Progenitor cell of endocrine pancreas (in vitro differentiated cells): ENCODE measurements at places on chromosomes 5 and 9. TPM values are rescaled to one million over a fixed set of nuclear protein-coding genes. Genes with fewer than 3 reads are reported as not detected.

GRCh38 chr5:132093271-132093670, 19.7 kb downstream of the CSF2 start:
- H3K36me3 ChIP-seq, result no peaks in the 10 kb centered on the region
- H3K27me3 ChIP-seq, result peaks cover 6% of the 10 kb centered on the region
- no peak overlapping the region for H3K27ac ChIP-seq
- DNase-seq, result no peak
- H3K4me1 ChIP-seq, result no peaks in the 10 kb centered on the region
- H3K4me3 ChIP-seq, result no peak overlapping the region

GRCh38 chr5:130871346-130872086, 293.5 kb downstream of the HINT1 start:
- H3K4me1 ChIP-seq, result peaks cover 1% of the 10 kb centered on the region
- no peak for DNase-seq
- no peaks in the 10 kb centered on the region for H3K27me3 ChIP-seq
- H3K36me3 ChIP-seq, result no peaks in the 10 kb centered on the region
- H3K27ac ChIP-seq, result no peak overlapping the region

DNA sequence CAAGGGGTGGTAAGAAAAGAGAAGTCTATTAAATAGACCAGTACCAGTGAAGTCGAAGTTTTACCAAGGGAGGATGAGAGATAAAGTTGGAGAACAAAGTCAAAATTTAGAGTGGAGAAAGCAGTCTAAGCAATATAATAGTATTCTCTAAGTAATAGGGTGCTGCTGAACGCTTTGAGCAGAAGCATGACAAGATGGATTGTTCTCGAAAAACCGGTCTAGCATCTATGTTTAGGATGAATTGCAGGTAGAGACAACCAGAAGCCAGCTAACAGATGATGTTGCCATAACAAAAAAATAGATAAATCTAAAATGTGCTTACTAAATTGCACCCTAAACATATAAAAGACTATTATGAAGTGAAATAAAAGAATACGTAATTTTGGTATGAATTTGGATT, 237.0 kb downstream of the PRELID2 start:
- H3K36me3 ChIP-seq, result no peaks in the 10 kb centered on the region
- DNase-seq, result no peak
- no peaks in the 10 kb centered on the region for H3K27me3 ChIP-seq
- H3K4me1 ChIP-seq, result no peaks in the 10 kb centered on the region
- H3K27ac ChIP-seq, result no peak overlapping the region
- H3K4me3 ChIP-seq, result no peak overlapping the region

BARHL1 gene
- total RNA-seq, result not detected in 2 replicates

SEC24A gene
- 25.1 and 27.0 TPM in 2 replicates for total RNA-seq

GRCh38 chr5:111774525-111774924, 17.5 kb upstream of the NREP start:
- H3K36me3 ChIP-seq, result no peaks in the 10 kb centered on the region
- H3K4me1 ChIP-seq, result peaks cover 24% of the 10 kb centered on the region
- peaks cover 7% of the 10 kb centered on the region for H3K27me3 ChIP-seq
- H3K27ac ChIP-seq, result no peak overlapping the region
- DNase-seq, result no peak
- no peak overlapping the region for H3K4me3 ChIP-seq

CAMK4 gene
- 2.1 and 2.3 TPM in 2 replicates for total RNA-seq

DNA sequence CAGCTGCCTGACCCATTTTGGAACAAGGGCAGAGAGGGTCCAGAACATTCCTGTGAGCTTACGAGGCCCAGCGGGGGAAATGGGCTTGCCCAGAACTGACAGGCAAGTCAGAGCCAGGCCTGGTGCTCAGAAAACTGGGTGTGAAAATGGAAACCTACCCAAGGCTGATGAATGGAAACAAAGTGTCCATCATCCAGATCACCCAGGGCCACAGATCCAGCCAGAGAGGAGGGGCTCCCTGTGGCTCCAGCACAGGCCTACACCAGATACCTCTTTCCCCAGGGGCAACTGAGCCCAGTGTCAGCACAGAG, 3.1 kb downstream of the CLTB start:
- no peaks in the 10 kb centered on the region for H3K27me3 ChIP-seq
- no peak for DNase-seq
- no peak overlapping the region for H3K4me3 ChIP-seq
- H3K4me1 ChIP-seq, result no peaks in the 10 kb centered on the region
- H3K27ac ChIP-seq, result no peak overlapping the region

SCAMP1 gene
- 43.5 and 44.3 TPM in 2 replicates for total RNA-seq

F12 gene
- total RNA-seq, result 4.0 and 4.7 TPM in 2 replicates

NEUROG1 gene
- not detected in 2 replicates for total RNA-seq

GRCh38 chr5:2288466-2288865, 405.7 kb upstream of the IRX4 start:
- H3K27ac ChIP-seq, result no peak overlapping the region
- H3K4me3 ChIP-seq, result no peak overlapping the region
- no peaks in the 10 kb centered on the region for H3K36me3 ChIP-seq
- H3K27me3 ChIP-seq, result peaks cover 36% of the 10 kb centered on the region
- no peak for DNase-seq

DNA sequence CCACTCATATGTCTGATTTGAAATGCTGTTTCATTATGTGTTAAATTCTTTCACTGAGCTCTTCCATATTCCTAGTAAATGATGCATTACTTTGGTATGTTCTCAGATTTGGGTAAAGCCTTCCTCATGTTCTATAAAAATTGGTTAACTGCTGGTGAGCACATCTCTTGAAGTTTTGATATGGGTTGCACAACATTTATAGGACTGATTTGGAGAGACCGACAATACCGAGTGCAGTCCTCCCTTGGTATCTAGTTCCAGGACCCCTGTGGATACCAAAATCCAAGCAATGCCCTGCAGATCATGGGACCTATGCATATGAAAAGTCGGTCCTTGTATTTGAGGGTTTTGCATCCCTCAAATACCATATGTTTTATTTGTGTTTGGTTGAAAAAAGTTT, 37.8 kb downstream of the WDR36 start:
- no peak for DNase-seq
- H3K27ac ChIP-seq, result no peak overlapping the region
- H3K36me3 ChIP-seq, result peaks cover 10% of the 10 kb centered on the region
- no peaks in the 10 kb centered on the region for H3K27me3 ChIP-seq
- H3K4me1 ChIP-seq, result no peaks in the 10 kb centered on the region

- peaks cover 14% of the 10 kb centered on the region for H3K27me3 ChIP-seq
- H3K4me3 ChIP-seq, result no peak overlapping the region
- H3K27ac ChIP-seq, result no peak overlapping the region
- H3K4me1 ChIP-seq, result no peaks in the 10 kb centered on the region
- no peak for DNase-seq
Measured at GRCh38 chr9:88580961-88581360, 46.0 kb downstream of the NXNL2 start.

BTNL8 gene
- not detected in 2 replicates for total RNA-seq

DNAJC21 gene
- 48.1 and 50.3 TPM in 2 replicates for total RNA-seq

DNA sequence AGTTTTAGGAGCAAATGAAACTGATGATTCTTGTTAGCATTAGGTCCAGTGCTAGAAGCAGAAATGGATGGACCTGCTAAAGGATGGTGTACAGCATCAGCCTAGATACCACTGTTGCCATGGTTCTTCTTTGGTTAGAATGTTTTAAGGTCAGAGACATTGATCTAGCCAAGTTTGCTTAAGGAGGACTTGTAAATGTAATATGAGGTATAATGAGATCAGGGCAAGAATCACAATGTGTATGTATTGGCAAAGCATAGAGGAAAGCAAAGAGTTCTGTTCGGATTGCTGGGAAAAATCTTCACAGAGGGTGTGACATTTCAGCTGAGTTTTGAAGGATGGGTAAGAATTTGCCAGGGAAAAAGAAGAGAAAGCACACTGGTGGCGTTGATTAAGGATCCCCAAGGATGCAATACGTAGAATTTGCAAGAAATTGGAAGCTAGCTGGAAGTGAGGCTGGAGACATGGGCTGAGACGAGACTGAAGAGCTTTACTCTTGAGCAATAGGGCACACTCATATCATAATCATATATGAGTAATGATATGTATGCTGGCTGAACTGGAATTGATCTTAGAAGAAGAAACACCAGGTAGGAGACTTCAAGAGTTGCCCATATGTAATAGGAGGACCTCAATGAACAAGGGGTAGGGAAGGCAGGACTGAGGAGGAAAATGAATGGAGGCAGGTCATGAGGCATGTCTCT, 102.0 kb downstream of the ZNF462 start:
- no peak for DNase-seq
- H3K4me3 ChIP-seq, result no peak overlapping the region
- peaks cover 34% of the 10 kb centered on the region for H3K4me1 ChIP-seq
- no peaks in the 10 kb centered on the region for H3K27me3 ChIP-seq

NUTM2G gene
- total RNA-seq, result not detected in 2 replicates
